ENCODE measurements at places on chromosomes 5 and 9.

DNA sequence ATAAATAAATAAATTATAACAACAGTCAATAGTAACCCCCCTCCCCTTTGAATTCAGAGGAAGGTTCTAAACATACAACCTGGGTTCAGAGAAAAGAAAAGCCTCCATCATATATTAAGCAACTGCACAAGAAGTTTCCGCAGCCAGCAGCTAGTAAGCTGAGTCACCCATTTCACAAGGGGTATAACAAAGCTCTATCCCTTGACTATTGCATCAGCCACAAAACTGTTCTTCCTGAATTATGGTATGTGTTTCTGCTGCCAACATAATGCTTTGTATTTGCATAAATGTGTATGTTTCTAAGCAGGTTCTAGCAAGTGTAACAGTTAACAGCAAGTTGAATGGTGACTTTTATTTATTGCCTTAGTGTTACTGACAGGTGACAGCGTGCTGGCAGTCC is 6.8 kb upstream of the CEP120 start:
- DNase-seq: no peak

- no peak for DNase-seq
These were observed 101.5 kb downstream of the DEPDC1B start for GRCh38 chr5:60598424-60598823.

DNA sequence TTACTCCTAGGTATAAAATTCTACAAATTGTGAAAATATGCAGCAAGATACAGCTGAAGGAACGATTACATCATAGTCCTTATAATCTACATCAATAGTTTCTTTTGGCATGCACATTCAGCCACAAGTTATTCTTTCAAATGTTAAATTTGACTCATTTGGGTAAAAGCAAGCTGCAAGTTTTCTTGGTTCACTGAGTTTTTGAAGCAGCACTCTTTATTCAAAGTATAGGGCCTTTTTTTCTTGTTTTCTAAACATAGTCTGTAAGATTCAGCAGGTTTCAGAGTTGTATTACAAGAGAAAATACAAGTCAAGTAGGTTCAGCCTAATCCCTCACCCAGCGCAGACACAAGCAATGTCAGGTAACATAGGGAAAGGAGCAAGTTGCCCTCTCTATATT is 981.5 kb downstream of the PTPRD start:
- no peak for DNase-seq

DNA sequence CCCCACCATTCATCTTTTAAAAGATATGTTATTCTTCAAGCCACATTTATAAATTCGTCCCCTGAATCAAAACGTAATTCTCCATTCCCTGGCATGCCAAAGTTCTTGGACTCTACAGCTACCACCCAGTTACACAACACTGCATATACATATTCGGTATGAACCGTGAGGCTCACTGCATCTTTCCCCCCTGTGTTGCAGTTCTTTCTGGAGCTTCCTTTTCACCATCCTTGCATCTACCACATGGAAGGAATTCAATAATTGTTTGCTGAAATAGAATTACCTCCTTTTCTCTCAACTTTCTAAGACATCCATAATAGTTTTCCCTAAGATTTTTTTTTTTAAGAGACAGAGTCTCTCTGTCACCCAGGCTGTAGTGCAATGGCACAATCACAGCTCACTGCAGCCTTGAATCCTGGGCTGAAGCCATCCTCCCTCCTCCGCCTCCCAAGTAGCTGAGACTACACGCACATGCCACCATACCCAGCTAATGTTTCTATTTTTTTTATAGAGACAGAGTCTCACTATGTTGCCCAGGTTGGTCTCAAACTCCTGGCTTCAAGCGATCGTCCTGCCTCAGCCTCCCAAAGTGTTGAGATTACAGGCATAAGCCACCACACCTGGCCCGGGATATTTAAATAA is 3.3 kb downstream of the LPAR1 start:
- no peak for DNase-seq

DNA sequence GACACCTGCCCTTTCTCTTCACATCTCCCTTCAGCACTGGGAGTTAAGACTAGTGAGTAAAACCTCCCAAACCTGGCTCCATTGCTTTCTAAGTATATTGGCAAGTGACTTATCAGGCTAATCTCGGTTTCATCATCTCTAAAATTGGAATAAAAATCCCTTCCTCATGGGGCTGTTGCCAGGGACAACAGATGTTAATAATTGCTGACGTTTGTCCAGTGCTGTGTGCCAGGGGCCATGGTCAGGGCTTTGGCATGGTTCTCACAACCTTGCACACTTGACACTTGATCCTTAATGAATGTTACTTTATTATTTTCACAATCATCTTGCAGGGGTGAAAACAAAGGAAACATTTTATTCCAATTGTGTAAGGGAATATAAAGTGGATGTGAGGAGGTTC is 1262.0 kb upstream of the WWC1 start:
- DNase-seq: no peak

All from activated T-cell treated with anti-CD3 and anti-CD28 coated beads for 48 hours (primary cell).